ENCODE measurements at places on chromosomes 6 and 20. TPM values are rescaled to one million over a fixed set of nuclear protein-coding genes. Genes with fewer than 3 reads are reported as not detected.

PBOV1 gene
- not detected for total RNA-seq

TNFRSF6B gene
- 5.7 TPM for total RNA-seq

NFS1 gene
- total RNA-seq, result 32.4 TPM

DNA sequence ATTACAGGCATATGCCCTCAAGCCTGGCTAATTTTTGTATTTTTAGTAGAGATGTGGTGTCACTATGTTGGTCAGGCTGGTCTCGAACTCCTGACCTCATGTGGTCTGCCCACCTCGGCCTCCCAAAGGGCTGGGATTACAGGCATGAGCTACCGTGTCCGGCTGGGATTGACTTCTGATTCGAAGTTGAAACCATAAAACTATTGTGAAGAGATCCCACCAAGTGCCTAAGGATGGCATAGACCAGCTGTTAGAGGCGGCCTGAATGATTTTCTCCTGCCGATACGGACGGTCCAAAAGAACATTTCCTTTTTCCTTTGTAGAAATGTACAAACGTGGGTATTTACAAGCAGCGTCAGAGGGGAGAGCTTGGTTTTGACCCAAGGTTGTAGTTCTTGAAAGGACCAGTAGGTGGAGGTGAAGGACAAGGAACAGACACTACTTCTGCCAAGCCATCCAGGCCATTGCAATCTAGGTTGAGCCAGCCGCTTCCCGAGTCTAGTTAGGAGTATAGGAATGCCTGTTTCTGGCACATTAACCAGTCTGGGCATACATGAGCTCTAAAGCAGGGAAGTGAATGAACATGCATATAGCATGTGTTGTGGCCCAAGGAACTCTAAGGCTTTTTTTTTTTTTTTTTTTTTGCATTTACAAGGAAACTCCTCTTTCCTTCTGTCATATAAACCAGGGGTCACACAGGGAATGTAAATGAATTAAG lies 29.0 kb downstream of the MOCS3 start:
- no peaks in the 10 kb centered on the region for H3K4me1 ChIP-seq
- H3K36me3 ChIP-seq, result no peaks in the 10 kb centered on the region
- peak; percentile 70 for DNase-seq
- H3K27me3 ChIP-seq, result no peaks in the 10 kb centered on the region
- no peak overlapping the region for H3K4me3 ChIP-seq

DNA sequence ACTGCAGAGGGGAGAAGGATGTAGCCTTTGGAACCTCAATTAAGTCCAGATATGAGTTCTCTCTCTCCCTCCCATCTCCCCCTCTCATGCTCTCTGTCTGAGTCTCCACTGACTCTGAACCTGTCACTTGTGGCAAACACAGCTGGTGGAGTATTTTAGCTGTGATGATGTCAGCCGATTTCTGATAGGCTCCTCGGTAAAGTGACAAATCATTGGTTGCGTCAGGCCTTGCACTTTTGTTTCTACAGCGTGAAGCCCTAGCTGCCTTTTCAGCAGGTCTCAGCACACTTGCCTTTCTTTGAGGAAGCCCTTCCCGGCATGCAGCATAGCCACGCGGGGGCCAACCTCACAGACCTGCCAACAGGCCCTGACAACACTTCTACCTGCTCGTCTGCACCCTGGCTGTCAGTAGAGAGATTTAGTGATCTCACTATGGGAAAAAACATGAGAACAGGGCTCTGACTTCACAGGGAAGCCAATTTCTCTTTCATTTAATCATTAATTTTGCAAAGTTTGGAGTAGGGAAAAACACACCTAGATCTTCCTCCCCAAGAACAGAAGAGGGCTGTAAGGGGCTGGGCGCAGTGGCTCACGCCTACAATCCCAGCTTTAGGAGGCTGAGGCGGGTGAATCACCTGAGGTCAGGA lies 84.4 kb downstream of the GMPR start:
- H3K4me1 ChIP-seq, result peaks cover 3% of the 10 kb centered on the region
- H3K36me3 ChIP-seq, result no peaks in the 10 kb centered on the region
- H3K27ac ChIP-seq, result no peak overlapping the region
- DNase-seq, result no peak
- H3K4me3 ChIP-seq, result no peak overlapping the region
